ENCODE measurements at places on chromosomes 4 and X.

DNA sequence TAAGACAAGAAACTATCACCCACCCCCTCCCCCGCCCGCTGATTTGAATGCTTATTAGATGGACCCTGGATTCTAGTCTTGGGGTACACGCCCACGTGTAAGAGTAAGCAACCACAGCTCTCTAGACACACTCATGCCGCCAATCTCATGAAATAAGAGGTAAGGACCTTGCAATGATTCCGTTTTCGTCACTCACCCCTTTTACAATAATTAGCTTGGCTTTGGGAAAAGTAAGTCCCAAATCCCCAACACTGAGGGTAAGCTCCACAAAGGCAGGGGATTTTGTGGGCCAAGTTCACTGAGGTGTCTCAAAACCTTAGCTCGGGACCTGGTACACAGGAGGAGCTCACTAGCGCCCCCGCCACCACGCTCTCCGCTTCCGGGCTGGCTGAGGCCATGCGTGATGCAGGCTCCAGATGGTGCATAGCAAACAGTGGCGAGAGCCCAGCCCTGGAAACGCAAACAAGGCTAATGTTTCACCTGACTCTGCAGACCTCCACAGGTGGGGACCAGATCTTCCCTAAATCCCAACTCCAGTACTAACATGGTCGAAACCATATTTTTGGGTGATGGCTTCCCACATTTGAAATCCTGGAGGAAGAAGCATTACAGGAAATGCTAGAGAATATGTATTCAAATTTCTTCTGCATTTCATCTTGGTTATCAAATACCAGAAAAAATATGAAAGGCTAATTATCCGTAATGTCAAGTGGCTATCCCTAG lies 4.1 kb downstream of the PLAC8 start:
- DNase-seq: peak; percentile 59

GRCh38 chr4:40908297-40908696 lies 158.5 kb downstream of the NSUN7 start:
- no peak for DNase-seq

- no peak for DNase-seq
These were observed 114.8 kb downstream of the FANCB start for GRCh38 chrX:14758029-14758491.

DNA sequence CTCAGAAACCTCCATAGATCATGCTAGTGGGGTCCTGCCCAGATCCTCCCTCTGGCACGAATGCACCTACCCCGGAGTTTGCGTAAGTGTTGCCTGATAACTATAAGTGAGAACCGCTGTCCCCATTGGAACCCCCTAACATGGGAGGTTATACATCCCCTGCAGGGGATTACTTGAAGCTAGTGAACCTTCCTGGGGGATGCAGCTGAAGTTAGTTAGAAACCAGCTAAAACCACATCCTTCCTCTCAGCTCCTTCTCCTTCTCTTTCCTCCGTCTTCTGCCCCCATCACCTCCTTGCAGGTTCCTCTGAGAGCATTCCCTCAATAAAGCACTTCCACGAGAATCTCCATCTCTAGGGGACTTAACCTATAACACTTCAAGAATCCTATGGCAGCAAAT lies 95.0 kb downstream of the ZNF827 start:
- no peak for DNase-seq

DNA sequence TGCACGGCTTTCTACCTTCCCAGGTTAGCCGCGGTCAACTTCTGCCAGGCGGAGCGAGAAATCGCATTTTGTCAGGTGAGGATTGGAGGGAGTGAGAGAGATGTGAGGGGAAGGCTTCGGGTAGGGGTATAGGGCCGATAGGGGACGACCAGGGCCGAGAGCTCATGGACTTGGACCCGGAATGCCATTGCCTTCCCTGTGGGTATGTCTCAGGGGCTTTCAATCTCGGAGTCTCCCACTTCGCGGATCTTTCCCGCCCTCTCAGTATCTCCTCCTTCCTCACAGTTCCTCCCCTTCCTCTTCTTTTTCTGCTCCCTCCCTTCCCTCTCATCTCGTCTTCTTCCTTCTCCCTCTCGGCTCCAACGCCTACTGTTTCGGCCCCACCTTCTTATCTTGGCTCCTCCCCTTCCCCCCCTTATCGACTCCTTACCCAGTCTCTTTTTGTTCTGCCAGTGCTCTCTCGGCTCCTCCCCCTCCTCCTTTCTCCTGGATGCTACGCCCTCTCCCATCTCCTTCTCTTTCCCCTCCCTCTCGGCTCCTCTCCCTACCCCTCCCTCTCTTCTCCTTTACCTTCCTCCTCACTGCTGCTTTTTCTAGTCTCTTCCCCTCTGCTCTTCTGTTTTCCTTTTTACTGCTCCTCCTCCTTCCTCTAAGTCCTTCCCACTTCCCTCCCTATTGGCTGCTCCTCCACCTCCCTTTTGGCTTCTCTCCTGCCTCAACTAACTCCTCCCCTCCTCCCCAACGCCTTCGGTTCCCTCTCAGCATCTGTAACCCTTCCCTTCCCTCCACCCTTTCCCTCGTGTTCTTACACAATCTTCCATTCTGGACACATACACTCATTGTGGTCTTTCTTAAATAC lies 29.4 kb upstream of the RBMX start:
- DNase-seq: peak; percentile 20

- DNase-seq: no peak
These were observed 291.7 kb downstream of the C4orf33 start for GRCh38 chr4:129387666-129388065.

GRCh38 chr4:3221184-3221494 lies 27.8 kb upstream of the MSANTD1 start:
- DNase-seq: no peak

GRCh38 chr4:67684839-67685531 lies 16.0 kb downstream of the UBA6 start:
- DNase-seq: no peak

GRCh38 chr4:152257601-152258066 lies 278.3 kb downstream of the FBXW7 start:
- DNase-seq: no peak

- DNase-seq: no peak
These were observed 241.3 kb downstream of the CFAP299 start for GRCh38 chr4:80576796-80577195.

DNA sequence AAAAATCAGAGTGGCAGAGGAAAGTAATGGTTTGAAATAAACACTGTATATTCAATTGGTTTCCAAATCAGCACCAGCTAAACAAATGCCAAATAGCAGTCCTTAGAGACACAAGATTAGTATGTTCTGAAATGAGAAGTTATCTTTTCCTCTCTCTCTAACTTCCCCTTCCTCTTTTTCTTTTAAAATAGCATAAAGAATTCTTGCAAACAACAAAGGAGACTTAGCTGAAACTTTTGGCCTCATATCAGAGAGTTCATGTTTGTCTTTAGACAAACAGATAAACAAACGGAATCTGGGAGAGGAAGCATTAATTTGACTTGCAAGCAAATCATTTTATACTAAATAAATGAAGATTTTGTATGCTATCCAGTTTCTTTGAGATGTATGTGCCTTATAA lies 399.0 kb downstream of the GBA3 start:
- no peak for DNase-seq

GRCh38 chrX:53065104-53065503 lies 16.5 kb downstream of the GPR173 start:
- DNase-seq: no peak

DNA sequence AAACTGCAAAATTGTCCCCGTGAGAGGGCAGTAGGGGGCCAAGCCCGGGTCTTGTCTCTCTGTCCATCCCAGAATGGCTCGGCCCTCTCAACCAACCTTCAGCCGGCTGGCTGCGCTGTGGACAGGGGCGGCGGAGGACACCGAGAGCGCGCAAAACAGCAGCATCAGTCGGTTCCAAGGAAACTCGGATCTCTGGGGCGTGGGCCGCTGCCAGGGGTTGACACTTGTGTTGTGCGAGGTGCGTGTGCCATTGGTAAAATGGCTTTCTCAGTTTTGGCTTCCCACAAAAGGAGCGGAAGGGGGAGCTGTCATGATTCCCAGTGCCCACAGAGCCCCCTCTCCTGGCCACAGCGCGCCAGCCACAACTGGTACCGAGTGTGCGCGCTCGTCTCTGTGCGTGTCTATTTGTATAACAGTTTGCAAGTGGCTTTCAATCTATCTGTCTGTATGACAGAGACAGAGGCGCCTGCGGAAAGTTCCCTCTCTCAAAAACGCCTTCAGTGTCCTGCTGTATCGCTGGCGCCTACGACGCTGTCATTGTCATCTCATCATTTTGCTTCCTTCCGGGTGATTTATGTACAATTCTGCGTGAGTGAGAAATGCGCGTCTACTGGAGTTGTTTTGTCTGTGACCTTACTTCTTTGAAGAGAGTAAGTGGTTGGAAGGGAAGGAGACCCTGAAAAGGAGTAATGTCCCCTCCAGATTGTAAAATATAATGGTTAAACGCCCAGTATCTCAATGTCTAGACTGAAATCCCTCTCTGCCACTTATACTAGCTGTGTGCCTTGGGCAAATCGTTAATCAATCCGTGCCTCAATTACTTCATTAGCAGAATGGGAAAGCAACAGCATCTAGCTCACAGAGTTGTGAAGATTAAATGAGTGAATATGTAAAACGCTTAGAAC lies 1.8 kb downstream of the DKK2 start:
- no peak for DNase-seq

DNA sequence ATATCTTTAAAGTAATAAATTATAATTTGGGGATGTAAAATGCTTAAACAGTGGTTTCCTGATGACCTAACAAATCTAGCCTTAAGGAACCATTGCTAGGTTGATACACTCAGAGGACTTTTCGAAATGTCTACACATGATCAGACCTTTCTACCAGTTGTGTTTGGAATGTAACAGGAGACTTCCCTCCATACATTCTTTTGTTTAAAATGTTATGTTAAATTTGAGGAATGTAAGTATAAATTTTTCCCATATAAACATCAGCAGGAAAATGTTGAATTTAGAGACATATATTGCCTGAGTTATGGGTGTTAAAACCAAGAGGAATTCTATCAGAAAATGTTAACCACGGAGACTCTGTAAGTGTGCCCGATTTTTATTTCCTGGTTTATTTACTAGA lies 190.6 kb upstream of the SPRY1 start:
- no peak for DNase-seq

DNA sequence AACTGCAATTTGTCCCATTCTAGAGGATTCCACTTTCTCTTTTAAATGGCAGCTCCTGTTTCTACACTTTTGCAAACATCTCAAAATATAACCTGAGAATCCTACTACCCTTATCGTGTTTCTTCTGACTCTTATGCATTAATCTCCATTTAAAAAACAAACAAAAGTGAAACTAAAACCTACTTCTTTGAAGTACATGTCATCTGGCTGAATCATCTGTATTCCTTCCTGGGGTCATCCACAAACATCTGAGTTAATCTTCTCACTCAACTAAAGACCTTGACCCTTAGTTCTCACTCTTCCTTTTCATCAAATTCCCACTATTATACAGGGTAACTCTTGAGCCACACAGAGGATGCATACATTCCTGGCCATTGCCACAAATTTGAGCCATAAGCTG lies 584.8 kb downstream of the PPARGC1A start:
- no peak for DNase-seq

GRCh38 chr4:67071641-67072040 lies 473.7 kb downstream of the CENPC start:
- no peak for DNase-seq

GRCh38 chrX:65690057-65690855 lies 22.8 kb downstream of the MSN start:
- DNase-seq: no peak

DNA sequence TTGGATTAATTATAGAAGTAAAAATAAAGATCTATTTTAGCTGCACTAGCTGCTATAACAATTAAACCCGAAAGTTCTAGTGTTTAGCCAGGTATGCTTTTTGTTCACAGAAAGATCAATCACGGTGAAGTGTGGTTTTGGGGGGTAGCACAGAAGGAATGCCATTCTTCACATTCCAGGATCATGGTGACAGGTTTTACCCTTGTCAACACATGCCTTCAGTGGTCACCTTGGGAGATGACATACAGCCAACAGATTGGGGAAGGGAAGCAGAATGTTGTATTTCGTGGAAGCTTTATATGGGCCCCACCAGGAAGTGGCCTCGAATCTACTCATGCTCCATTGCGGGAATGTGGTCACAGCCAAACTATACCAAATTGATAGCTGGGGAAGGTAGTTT lies 753.6 kb downstream of the RAPGEF2 start:
- no peak for DNase-seq

GRCh38 chr4:75135068-75135825 lies 202.3 kb downstream of the PARM1 start:
- no peak for DNase-seq

DNA sequence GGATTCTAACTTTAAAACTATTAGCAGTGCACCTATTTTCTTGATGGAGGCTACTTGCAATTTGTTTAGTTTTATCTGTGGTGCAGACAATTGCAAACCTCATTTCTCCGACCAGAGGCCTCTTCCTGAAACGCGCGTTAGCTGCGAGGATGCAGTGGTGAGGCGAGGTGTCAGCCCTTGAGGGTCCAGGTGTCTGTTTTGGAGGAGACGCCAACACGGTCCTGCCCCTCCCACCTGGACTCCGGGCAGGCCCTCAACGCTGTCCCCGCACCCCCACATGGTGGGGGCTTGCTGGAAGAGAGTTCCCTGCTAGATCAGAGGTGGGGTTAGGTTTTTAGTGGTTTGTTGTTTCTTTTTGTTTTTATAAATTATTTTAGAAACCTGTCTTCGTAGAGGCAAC lies 34.4 kb downstream of the PCGF3 start:
- DNase-seq: no peak

- no peak for DNase-seq
These were observed 27.8 kb downstream of the CD99L2 start for GRCh38 chrX:150870487-150871340.

DNA sequence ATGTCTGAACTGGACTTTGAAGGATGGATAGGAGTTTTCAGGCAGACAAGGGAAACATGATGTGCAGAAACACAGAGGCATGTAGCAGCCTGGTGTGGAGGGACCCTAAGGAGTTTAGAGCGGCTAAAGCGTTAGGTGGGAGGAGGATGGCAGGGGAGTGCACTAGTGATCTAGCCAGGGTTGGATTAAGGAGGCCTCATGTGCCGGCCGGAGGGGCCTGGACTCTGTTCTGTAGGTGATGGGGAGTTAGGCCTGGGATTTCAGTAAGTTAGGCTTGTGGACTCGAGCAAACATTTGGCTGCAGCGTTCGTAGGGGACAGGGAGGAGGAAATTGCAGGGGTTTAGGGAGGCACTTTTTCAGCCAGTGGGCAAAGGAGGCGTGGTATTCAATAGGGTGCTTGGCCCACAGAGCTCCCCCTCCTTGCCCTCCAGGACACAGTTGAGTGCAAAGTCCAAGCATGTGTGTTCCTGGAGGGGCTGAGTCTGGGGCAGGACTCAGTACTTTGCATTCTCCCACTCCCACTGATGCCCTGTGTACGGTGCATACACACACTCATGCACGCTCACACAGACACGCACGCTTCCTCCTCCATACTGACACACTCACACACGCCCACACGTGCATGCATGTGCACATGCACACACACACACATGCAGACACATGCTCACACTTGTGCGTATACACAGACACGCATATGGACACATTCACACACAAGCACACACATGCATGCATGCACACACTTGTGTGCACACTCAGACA lies 18.6 kb downstream of the PSAPL1 start:
- DNase-seq: no peak

GRCh38 chr4:100106982-100107381 lies 83.3 kb downstream of the DDIT4L start:
- DNase-seq: no peak
